ENCODE measurements at places on chromosomes 5 and 9.

DNA sequence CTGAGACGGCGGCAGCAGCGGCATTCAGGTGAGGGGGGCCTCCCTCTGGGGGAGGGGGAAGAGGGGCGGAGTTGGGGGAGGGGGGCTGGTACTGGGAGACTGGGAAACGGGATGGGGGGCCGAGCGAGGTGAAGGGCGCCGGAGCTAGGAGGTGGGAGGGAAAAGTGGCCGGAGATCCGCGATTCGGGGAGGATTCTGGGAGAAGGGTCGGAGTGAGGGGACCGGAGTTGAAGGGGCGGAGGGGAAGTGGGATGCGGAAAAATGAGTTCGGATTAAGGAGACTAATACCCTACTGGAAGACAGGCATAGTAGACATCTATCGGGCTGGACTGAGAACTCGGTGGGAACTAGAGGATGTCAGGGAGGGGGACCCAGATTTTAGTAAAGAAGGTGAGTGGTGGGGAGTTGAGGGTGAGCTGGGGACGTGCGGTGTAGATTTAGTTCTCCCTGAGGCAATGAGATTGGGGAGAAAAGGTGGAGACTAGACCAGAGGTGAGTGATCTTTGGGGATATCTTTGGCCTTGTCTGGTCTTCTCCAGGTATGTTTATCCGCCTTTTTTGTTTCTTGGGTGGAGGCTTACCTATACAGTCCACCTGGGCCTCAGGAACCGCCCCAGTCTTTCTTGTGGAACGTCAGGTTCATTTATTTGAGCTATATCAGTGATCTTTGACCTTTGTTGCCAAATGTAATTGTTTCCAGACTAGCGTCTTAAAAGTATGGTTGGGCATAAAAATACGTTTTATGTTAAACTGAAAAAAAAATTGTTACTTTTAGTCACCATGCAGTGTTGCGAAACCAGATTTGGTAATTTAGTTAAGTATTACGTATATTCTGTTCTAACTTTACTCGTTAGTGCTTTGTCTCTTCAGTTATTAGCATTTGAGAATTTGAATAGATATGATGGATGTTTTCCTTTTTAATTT is 632 bp downstream of the UBAP1 start:
- DNase-seq, result no peak

DNA sequence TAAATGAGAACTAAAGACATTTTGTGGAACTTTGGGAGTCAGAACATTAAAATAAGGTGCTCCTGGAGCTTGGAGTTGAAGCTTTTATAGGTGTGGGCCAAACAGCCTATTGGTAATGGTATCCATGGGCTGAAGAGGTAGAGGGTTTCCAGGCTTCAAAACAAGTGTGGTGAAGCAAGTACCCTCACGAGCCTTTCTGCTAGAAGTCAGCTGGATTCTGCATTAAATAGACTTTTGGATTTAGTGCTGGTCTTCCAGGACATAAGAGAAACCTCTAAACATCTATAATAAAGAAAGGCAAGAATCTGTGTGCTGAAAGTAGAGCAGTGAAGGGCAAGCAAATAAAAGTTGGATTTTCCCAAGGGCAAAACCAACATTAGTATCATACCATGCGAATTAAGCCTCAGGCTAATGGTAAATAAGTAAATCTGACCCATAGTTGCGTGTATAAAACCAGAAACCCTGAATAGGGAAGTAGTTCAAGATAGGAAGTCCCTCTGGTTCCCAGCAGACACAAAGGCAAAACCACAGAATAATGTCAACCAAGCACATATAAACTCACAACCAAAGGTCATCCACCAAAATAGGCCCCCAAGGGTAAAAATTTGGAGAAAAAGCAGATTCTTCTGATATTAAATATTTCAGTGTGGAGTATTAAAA is 306.3 kb downstream of the TLE4 start:
- no peak for DNase-seq

GRCh38 chr5:60675286-60675685 is 24.7 kb downstream of the DEPDC1B start:
- no peak for DNase-seq

DNA sequence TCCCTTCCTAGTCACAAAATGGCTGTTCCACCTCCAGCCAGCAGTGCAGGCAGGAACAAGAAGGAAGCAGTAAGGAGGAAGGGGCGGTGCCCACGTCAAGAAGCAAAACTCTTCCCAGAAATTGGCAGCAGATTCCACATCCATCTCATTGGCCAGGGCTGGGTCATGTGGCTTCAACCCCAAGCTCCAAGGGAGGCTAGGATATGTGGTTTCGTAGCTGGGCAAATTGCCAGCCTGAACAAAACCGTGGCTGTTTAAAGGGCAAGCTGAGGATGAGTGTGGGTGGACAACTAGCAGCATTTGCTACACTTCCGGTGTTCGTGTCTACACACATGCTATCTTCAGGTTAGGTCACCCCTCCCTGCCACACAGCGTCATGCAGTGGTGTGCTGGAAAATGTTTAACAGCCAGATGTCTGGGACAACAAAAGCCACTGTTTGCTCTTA is 92.1 kb upstream of the MAP1B start:
- DNase-seq, result no peak

- no peak for DNase-seq
Observed at GRCh38 chr5:172867761-172868435, 33.8 kb downstream of the ERGIC1 start.

- DNase-seq, result no peak
Observed at GRCh38 chr5:848671-849111, 2.1 kb downstream of the ZDHHC11 start.

- DNase-seq, result peak; percentile 84
Observed at GRCh38 chr5:134555890-134556311, 30.4 kb downstream of the JADE2 start.

DNA sequence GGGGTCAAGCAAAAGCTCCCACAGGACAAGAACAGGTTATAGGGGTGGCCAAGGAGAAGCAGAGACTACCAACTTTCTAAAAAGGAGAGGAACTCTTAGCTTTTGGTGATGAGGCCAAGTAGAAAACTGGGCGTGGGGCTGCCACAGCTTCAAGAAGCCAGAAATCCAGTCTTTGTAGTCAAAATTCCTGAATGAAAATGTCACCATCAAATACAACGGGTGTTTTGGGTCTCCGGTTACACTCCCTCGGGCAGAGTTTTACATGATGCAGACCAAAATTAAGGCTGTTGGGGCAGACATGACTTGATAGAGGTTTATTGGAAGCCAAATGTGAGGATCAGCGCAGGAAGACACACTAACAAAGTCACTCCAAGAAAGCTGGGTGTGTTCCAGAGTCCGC is 29.4 kb upstream of the N4BP3 start:
- DNase-seq, result no peak

DNA sequence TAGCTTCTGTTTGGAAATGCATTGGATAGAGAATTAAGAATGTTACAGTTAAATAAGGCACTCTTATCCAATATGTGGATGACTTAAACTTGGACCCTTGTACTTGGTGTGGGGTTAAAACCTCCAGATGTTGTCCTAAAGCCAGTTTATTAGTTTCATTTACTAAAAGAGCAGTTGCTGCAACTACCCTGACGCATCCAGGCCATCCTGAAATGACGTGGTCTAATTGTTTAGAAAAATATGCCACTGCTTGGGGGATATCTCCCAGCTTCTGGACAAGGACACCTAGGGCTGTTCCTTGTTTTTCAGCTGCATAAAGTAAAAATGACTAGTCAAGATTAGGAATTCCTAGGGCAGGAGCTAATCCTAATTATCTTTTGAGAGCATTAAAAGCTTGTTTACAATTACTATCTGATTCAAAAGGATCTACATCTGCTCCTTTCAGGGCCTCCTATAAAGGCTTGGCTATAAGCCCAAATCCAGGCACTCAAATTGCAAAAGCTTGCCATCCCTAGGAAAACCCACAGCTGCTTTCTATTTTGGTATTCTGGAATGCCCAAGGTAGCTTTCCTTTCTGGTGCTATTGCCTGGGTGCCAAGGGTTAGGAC is 45.7 kb upstream of the SLCO4C1 start:
- DNase-seq, result no peak

GRCh38 chr9:78788101-78788500 is 491.2 kb downstream of the PSAT1 start:
- DNase-seq, result no peak

- DNase-seq, result no peak
Observed at GRCh38 chr5:126468091-126468490, 44.9 kb downstream of the GRAMD2B start.

- DNase-seq, result no peak
Observed at GRCh38 chr5:10343486-10343885, 10.0 kb upstream of the MARCHF6 start.

- no peak for DNase-seq
Observed at GRCh38 chr9:128055344-128056040, 11.6 kb downstream of the NAIF1 start.

DNA sequence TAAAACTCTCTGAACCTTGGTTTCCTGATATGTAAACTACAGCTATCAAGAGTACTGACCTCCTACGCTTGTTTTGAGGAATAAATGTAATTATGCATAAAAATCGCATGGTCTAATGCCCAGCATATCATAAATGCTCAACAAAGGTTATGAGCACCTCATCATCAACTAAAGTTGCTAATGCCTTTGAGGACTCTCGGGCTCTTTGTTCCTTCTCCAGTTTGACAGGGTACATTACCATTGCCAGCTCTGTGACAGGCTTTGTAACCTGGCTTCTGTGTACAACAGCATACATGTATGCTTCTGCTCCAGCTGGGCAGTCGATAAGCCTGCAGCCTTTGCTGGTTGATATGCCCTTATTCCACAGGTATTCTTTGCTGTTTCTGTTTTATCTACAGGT is 95.2 kb downstream of the C9orf152 start:
- DNase-seq, result no peak

GRCh38 chr5:154885439-154885838 is 27.0 kb downstream of the CNOT8 start:
- no peak for DNase-seq

GRCh38 chr5:128870923-128871322 is 94.4 kb upstream of the SLC27A6 start:
- no peak for DNase-seq

GRCh38 chr9:28808042-28808441 is 1234.8 kb upstream of the C9orf72 start:
- DNase-seq, result no peak

- DNase-seq, result no peak
Observed at GRCh38 chr5:16957304-16958196, 21.5 kb upstream of the MYO10 start.

DNA sequence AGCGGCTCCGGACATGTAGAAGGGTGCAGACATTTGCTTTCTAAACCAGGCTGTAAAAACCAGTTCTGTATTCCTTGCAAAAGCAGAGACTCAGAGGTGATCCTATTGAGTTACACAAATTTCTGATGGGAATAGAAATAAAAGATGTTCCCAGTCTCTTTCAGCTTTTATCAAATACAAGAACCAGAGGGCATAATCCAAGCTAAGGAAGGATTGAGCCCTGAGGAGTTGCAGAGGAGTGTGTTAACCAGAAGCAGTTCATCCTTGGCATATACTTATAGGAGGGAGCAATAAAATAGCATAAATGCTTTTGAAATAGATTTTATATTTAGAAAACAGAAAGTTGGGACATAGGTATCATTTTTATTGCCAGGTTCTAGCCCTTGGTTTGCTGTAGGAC is 75.3 kb downstream of the KIF4B start:
- DNase-seq, result no peak

Data from effector CD4-positive, alpha-beta T cell (primary cell).